Left forelimb (tissue), 1 donor: ENCODE measurements at places on chromosomes 3 and 15.

DNA sequence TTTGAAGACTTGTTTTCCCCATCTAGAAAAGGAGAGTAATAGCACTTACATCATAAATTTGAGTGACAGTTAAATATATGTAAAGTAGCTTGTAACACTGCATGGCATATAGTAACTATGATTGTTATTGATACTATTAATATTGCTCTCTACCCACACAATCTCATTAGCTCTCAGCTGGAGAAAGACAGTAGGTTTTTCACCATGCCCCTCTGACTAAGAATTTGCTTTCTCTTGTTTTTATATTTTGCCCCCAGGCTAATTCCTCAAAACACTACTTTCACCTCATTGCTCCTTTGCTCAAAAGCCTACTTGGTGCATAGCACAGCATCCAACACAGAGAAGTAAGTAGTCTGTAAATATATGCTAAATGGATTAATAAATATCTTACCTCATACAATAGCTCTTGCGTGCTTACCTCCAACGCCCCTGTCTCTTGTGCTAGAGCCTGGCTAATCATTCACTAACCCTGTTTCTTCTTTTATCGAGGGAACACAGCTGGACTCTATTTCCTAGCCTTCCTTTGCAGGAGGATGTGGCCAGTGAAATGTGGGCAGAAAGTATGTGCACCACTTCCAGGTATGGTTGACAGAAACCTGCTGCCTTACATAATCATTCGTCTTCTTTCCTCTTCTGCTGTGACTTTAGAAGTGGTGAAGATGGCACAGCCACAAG lies 190.0 kb downstream of the PLCH1 start:
- no peak for DNase-seq

DNA sequence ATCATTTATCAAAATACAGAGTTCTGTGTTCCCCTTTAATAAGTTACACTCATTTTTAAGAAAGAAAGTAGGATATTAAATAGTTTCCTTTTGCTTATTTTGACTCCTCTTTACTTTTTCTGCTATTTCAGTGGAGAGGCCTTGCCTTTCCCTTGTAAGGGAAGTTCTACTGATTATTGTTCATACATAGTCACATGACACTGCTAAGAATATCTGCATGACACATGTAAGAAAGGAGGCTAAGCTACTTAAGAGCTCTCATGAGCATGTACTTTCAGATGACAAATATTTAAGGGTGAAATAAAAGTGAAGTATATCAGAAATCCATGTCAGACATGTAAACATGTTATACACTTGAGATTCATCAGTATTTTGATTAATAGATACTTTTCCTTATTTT lies 39.0 kb downstream of the MYRIP start:
- no peak for DNase-seq

DNA sequence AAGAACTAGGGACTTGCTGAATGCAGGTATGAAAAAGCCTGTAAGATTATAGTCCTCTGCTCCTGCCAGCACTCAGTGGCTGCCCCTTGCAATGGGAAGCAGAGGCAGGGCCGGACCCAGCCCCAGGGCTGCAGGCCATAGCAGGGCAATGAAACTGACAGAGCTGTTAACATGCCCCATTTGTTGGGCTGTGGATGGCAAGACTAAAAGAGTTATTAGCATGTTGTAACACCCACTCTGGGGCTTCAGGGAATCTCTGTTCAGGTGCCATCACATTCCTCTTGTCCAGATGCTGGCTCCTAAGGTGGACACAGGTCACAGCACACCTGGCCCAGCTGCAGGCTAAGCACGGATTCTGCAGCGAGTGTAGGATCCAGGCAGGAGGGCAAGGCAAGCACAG lies 7.4 kb upstream of the OR5H2 start:
- DNase-seq = no peak

DNA sequence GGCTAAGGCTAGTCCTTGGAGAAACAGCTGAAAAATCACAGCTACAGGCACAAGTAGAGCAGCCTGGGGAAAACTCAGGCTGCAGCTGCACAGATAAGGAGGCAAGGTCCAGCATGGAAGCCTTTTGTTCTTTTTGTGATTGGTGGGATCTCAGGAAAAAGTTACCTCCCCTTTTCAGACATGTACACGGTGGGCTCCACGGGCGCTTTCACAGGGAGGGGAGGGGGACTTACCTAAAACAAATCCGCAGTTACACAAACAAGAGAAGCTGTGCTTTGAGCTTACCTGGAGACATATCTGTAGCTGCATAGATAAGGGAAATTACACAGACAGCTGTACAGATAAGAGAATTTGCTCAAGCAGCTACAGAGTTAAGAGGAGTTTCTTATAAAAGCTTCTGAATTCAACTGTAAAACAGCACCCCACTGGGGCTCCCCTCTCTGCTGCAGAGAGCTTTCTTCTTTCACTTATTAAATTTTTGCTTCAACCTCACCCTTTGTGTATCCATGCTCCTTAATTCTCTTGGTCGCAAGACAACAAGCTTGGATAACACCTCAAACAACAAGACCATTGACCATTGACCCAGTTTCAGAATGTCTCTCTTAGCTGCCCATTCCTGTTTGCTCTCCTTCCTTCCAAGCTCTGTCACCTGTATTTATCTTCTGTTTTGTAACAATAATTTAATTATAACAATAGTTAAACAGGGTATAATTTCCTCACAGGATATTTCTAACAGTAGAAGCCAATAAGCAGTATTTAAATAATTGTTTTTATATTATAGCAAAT lies 10.9 kb upstream of the CD200 start:
- DNase-seq = no peak
